ENCODE measurements at places on chromosomes 1 and 21. TPM values are rescaled to one million over a fixed set of nuclear protein-coding genes. Genes with fewer than 3 reads are reported as not detected.

DNA sequence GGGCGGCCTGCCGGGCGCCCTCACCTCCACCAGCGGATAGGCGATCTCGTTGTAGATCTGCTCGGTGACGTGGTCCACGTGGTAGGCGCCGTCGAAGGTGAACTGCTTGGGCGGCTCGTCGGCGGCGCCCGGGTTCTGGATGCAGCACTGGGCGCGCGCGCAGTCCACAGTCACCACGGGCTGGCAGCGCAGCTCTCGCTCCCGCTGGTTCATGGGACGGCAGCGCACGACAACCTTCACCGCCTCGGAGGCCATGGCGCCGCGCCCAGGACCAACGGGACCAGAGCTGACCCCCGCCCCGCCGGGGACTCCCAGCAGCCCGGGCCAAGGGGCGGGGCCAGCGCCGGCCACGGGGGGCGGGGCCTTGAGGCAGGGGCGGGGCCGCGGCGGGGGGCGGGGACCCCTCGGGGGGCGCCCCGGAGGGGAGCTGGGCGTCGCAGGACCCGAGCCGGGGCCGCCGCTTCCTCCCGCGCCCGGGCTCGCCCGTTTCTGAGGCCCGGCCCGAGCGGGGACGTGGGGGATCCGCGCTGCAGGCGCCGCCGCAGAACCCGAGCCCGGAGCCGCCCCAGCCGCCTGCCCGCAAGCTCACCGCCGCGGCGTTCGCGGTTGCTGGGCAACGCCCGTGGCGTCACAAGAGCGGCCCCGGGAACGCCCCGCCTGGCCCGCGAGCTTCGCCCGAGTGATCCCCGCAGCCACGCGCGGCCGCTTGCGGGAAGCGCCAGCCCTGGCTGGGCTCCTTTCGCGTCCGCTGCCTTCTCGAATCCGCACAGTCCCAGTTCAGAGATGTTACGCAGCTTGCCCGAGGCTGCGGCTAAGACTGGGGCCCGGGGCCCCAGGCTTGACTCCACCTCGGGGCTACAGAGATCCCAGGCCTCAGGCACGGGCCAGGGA is at the start of gene KIF17:
Gene KIF17 (minus strand): TSS at position 556 of the 891 bp plus-strand sequence. CDS start 301 bp downstream, at position 255.
- H3K27ac ChIP-seq = no peak within 1 kb of the TSS
- H3K4me1 ChIP-seq = no peaks in the 10 kb centered on the region
- H3K4me3 ChIP-seq = peak within 1 kb of the TSS; percentile 36
- no peaks in the 10 kb centered on the region for H3K36me3 ChIP-seq
- H3K27me3 ChIP-seq = peaks cover 22% of the 10 kb centered on the region

DNA sequence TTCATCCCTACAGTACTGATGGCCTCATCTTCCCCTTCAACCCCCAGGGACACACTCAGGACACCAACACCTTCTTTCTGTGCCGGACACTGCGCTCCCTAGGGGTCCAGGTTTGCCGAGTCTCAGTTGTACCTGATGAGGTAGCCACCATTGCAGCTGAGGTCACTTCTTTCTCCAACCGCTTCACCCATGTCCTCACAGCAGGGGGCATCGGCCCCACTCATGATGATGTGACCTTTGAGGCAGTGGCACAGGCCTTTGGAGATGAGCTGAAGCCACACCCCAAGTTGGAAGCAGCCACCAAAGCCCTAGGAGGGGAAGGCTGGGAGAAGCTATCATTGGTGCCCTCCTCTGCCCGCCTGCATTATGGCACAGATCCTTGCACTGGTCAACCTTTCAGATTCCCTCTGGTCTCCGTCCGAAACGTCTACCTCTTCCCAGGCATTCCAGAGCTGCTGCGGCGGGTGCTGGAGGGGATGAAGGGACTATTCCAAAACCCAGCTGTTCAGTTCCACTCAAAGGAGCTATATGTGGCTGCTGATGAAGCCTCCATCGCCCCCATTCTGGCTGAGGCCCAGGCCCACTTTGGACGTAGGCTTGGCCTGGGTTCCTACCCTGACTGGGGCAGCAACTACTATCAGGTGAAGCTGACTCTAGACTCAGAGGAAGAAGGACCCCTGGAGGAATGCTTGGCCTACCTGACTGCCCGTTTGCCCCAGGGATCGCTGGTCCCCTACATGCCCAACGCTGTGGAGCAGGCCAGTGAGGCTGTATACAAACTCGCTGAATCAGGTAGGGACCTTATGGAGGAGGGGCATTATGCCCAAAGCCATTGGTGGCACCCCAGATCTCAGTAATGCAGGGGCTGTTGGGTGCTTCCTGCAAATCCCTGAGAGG is 5.1 kb upstream of the LENEP start:
- no peak overlapping the region for H3K27ac ChIP-seq
- no peaks in the 10 kb centered on the region for H3K27me3 ChIP-seq
- no peak overlapping the region for H3K4me3 ChIP-seq

DNA sequence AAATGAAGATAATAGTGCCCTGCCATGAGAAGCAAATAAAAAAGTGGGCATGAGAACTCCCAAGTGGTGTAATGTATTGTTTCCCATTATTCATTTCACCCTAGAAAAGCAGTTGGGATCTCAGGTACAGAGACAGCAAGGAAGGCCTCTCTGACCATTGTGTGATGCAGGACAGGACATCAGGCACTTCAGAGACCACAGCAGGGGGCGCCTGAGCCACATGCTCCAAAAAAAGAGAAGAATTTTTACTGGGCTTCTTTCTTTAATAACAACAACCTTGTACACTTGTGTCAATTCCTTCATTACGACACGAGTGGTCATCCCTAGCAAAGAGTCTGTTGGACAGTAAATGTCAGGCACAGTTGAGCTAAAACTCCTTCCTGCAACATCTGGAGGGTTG is 533.3 kb downstream of the OMA1 start:
- no peaks in the 10 kb centered on the region for H3K27me3 ChIP-seq
- no peaks in the 10 kb centered on the region for H3K4me1 ChIP-seq
- H3K36me3 ChIP-seq = no peaks in the 10 kb centered on the region
- no peak overlapping the region for H3K4me3 ChIP-seq
- H3K27ac ChIP-seq = no peak overlapping the region

GRCh38 chr1:61642475-61643232 is 82.3 kb downstream of the TM2D1 start:
- no peak for DNase-seq
- H3K36me3 ChIP-seq = no peaks in the 10 kb centered on the region
- no peak overlapping the region for H3K4me3 ChIP-seq

DNA sequence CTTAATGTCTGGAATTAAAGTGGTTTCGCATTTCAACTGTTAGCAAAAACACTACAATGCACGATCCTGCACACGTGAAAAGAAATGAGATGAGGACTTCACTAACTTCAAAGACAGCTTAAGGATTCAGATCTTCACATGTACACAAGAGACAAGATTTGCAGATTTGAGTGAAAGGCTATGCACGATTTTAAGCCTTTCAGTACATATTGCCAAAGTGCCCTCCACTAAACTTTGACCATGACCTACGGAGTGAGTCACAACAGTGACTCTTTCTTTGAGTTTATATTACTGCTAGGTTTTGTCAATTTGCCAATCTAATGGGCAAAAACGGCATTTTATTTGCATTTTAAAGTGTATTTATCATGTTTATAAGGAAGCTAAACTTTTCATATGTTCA is 41.2 kb upstream of the CR1L start:
- peak; percentile 5 for DNase-seq
- no peaks in the 10 kb centered on the region for H3K36me3 ChIP-seq
- no peak overlapping the region for H3K27ac ChIP-seq
- H3K27me3 ChIP-seq = peaks cover 5% of the 10 kb centered on the region
- H3K4me1 ChIP-seq = no peaks in the 10 kb centered on the region

DNA sequence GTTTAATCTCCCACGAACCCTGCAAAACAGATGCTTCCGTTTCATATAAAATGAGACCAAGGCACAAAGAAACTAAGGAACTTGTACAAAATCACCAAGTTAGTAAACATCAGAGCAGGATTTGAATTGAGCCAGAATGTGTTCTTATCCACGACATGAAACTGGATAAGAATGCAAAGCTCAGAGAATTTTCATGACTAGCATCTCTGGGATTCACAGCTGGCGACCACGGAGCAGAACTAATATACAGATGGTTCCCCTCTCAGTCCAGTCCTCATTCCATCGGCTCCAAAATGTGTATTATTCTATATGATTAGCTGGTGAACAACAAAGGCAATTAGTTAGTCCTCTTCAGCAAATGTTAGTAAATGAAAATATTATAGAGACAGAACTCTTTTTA is 72.3 kb upstream of the ERG start:
- DNase-seq = no peak
- H3K27ac ChIP-seq = no peak overlapping the region

The CHI3L2 gene
- 5.7 TPM for total RNA-seq

DNA sequence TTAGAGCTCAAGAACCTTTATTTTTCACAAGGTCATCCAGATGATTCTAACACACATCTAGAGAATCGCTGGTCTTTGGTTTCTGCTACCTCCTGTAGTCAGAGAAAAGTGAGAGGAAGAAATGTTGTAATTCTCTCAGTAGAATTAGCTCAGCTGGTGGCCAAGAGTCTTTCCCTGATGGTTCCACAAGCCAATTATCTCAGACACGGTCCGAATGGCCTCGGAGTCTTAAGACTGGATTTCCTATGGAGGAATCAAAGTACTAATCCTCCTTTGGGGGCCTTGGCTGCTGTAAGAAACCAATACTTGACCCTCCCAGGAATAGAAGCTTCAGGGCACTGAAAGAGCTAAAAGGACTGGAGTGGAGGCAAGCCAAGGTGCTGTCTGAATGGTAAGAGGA is 1.8 kb downstream of the TMEM81 start:
- H3K4me3 ChIP-seq = no peak overlapping the region
- H3K36me3 ChIP-seq = no peaks in the 10 kb centered on the region
- no peaks in the 10 kb centered on the region for H3K4me1 ChIP-seq
- no peak overlapping the region for H3K27ac ChIP-seq
- no peak for DNase-seq

DNA sequence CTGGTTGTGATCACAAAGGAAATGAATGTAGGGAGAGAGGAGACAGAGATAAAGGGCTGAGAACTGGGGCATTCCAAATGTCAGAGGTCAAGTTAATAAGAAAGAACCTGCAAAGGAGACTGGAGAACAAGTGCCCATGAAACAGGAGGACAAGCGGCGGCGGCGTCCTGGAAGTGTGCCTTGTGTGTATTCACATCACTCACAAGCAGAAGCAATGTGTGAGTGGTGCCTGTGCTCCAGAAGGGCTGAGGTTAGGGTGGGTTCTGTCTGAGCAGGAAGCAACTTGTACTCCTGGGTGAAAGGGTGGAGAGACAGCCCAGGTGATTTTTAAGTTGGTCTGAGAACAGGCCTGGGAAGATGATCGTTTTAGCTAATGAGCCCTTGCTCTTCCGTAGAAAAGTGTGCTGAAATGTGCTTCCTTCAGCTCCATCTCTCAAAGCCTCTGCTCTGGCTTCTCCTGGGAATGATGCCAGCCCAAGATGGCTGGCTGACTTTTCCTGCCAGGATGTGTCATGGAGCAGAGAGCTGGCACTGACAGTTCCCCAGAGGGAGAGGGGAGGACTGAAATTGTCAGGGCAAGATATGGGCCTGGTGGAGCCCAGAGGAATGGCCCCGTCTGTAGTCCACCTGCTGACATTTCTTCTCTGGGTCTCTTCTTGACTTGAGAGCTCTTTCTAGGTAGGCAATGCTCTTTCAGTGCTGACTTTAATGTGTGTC is 25.1 kb upstream of the PLEKHA6 start:
- H3K27me3 ChIP-seq = no peaks in the 10 kb centered on the region
- no peak overlapping the region for H3K27ac ChIP-seq
- peaks cover 14% of the 10 kb centered on the region for H3K4me1 ChIP-seq
- no peak for DNase-seq

DNA sequence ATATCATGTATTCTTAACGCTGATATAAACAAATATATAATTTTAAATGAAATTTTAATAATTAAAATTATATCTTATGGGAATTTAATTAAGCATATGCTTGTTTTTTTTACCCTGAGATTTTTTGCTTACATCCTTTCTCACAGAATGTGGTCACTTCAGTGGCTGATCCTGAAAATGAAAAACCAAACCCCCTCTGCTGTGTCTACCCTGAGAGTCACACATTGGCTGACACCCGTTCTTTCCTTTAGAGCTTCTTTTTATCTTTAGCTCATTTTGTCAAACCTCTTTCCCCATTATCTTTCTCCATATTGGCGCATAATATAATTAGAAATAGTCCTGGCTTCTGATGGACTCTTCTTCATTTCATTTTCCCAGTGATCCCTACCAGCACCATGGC is 10.8 kb upstream of the CACYBP start:
- no peak for DNase-seq
- H3K36me3 ChIP-seq = no peaks in the 10 kb centered on the region

The DIO1 gene
- 31.2 TPM for total RNA-seq

- no peaks in the 10 kb centered on the region for H3K36me3 ChIP-seq
- DNase-seq = no peak
- H3K4me3 ChIP-seq = no peak overlapping the region
- H3K27ac ChIP-seq = no peak overlapping the region
- no peaks in the 10 kb centered on the region for H3K4me1 ChIP-seq
Observed at GRCh38 chr1:208864366-208864965, 620.3 kb upstream of the PLXNA2 start.

The CHRM3 gene
- 5.5 TPM for total RNA-seq

GRCh38 chr1:230263568-230264195 is 162.4 kb downstream of the PGBD5 start:
- no peaks in the 10 kb centered on the region for H3K36me3 ChIP-seq
- H3K27me3 ChIP-seq = no peaks in the 10 kb centered on the region
- H3K27ac ChIP-seq = no peak overlapping the region
- H3K4me3 ChIP-seq = no peak overlapping the region
- no peak for DNase-seq
- H3K4me1 ChIP-seq = peaks cover 4% of the 10 kb centered on the region

DNA sequence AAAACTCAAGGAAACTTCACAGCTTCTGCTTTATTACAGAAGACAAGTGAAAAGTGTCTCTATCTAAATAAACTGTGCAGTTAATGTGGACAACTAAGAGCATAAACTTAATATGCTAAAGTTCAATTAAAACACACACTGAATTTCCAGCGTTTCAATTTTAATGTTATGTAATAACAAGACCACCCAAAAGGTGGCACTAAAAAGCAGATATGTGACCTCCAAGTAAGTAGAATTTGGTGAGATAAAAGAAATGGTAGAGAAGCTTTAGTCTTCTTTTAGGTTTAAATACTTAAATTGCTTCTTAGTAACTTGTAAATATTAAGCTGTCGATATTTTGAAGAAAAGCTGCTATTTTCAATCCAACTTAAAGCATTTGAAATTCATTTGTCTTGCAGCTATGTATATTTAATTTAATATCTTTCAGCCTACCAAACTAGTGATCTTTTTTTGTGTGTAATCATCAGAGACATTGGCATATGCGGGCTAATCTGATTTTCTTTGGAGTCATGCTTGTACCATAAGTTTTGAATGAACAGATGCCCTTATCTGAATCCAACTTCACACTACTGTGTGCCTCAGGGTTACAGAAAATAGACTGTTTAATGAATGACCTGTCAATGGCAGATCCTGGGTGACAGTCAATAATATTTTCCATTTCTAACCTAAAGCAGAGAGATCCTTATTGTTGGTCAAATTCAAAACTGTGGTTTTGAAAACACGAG is 36.5 kb upstream of the ADAMTS1 start:
- no peaks in the 10 kb centered on the region for H3K27me3 ChIP-seq
- H3K4me3 ChIP-seq = no peak overlapping the region
- no peaks in the 10 kb centered on the region for H3K36me3 ChIP-seq
- H3K27ac ChIP-seq = no peak overlapping the region

The LCE1F gene
- total RNA-seq = not detected

Data from hepatocyte (in vitro differentiated cells).